Mesendoderm (in vitro differentiated cells): ENCODE measurements at places on chromosomes 7 and 10.

DNA sequence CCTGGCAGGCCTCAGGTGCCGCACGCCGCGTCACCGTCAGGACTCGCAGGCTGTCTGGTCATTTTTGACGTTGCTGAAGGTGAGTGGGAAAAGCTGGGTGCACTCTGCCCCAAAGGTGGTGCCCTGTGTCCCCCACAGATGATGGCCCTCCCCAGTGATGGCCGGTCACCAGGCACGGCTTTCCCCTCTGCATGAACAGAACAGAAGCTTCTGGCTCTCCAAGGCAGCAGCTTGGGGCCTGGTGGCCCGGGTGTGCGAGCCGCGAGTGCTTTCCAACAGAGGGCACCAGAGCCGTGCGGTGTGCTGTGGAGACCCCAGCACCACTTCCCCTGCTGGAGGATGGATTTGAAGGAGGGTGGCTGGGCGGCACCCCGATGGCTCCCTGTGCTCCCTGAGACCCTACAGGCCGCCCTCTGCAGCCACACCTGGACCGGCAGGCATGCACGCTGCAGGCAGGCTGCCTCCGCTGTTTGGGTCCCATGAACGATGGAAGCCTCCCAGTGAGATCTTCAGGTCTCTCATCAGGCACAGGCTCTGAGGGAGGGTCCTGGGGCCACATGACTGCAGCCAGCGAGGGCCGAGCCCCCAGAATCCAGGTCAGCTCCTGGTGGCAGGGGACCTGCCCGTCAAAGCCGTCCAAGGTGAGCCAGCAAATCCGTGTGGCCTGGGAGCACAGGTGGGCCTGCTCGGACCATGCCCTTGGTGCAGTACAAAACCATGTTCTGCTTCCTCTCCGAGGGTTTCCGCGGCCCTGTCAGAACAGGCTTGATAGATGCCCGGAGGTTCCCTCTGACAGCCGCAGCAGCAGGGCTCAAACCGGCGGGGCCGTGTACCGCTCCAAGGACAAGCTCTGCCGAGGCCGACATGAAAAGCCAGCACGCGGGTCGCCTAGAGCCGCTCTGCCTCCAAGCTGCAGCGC lies 195.4 kb downstream of the EBF3 start:
- peak; percentile 70 for DNase-seq

GRCh38 chr7:41910940-41911600 lies 208.2 kb upstream of the INHBA start:
- DNase-seq, result no peak

- peak; percentile 21 for DNase-seq
These were observed 12.5 kb upstream of the MNX1 start for GRCh38 chr7:157022681-157023588.

DNA sequence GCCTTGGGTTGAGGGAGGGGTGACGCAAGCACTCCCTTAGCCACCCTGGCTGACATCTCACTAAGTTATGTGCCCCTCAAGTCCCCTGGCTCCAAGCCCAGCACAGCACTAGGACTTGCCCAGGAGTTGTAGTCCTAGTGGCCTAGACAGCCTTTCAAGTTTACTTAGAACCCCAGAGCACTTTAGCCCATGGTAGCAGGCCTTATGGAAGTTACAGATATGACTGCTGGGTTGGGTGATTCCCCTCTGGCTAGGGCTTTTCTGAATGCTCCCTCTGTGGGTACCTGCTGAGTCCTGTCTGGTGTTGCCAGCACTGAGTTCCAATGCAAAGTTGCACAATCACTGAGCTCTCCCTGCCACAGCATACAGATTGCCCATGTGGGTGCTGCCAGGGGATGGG lies 83.2 kb downstream of the AHCYL2 start:
- DNase-seq, result no peak

GRCh38 chr10:96765406-96766240 lies 45.3 kb upstream of the PIK3AP1 start:
- DNase-seq, result peak; percentile 40
